NCI-H460 (cell line): ENCODE measurements at places on chromosomes 11 and 22. TPM values are rescaled to one million over a fixed set of nuclear protein-coding genes. Genes with fewer than 3 reads are reported as not detected.

GRCh38 chr22:39514373-39514973 is 5.9 kb upstream of the ATF4 start:
- no peak for DNase-seq

GRCh38 chr11:132137981-132138313 is 767.5 kb downstream of the NTM start:
- DNase-seq: no peak

DNA sequence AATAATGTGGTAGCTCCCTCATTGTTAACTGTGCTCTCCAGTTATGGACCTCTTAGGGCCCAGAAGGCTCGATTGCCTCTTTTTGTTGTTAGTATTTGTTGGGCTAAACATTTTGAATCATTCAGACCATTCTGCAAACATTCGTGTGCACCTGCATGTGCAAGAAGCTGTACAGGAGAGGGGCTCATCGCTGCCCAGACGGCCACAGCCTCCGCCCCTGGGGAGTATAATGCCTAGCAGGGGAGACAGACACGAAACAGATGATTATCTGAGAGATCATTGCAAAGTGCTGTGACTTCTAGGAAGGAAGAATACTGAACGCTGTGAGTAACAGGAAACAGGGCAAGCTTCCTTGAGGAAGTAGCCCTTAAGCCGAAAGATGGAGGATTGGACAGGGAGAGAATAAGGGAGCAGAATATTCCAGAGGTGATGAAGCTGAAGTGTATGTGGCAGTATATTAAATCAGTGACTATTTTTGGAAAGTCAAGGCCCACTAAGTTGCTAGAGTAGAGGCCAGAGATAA is 123.3 kb upstream of the RASSF10 start:
- DNase-seq: no peak

- DNase-seq: no peak
These were observed 26.6 kb upstream of the XBP1 start for GRCh38 chr22:28826921-28827320.

BTBD18 gene
- total RNA-seq: not detected in 2 replicates

LYVE1 gene
- total RNA-seq: not detected in 2 replicates

DNA sequence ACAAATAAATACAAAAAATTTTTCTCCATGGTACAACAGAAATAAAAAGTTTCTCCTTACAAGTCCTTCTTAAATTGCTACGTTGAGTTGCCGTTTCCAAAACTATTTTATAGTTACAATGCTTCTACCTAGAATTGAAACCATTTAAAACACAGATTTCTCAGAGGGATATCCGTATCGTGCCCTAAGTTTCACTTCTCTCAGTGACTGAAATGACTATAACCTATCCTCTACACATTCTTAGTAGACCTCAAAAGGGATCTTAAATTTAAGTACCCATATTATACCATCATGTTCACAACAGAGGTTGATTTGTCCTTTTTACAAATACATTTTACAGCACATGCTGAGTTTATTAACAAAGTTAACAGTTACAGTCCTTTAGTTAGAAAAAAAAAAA is 44.1 kb downstream of the USP28 start:
- no peak for DNase-seq

- no peak for DNase-seq
These were observed 51.3 kb upstream of the CD44 start for GRCh38 chr11:35087648-35088047.

CNTF gene
- total RNA-seq: 0.72 and 1.3 TPM in 2 replicates

- DNase-seq: no peak
These were observed 62.3 kb downstream of the IGLL5 start for GRCh38 chr22:22949953-22950352.

DNA sequence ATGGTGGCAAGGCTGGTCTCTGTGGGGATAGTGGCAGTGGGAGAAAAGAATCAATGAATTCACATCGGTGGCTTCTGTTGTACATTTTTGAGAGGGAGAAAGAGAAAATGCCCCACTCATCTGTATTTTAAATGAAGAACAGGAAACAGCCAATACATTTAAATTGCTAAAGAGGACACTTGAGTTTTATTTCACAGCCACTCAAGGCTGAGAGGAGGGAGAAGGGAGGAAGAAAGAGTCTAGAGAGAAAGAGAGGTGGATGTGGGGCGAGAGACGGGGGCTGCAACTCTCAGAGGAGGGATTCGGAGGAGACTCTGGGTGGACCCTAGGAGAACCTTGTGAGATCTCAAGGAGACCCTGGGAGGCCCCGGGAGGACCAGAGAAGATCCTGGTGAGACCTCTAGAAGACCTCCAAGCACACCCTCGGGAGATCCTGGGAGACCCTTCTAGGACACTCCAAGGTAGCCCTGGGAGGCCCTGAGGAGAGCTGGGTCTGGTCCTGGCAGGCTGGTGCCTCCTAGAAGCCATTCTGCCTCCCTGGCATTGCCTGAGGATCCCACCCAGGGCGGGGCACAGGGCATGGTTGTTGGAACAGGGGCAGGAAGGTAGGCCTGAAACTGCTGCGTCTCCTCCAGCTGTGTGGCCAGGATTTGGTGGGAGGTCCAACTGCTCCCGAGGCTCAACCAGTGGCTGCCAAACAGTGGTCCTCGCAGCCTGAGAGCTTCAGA is 91.0 kb upstream of the SHISAL1 start:
- DNase-seq: no peak

DNA sequence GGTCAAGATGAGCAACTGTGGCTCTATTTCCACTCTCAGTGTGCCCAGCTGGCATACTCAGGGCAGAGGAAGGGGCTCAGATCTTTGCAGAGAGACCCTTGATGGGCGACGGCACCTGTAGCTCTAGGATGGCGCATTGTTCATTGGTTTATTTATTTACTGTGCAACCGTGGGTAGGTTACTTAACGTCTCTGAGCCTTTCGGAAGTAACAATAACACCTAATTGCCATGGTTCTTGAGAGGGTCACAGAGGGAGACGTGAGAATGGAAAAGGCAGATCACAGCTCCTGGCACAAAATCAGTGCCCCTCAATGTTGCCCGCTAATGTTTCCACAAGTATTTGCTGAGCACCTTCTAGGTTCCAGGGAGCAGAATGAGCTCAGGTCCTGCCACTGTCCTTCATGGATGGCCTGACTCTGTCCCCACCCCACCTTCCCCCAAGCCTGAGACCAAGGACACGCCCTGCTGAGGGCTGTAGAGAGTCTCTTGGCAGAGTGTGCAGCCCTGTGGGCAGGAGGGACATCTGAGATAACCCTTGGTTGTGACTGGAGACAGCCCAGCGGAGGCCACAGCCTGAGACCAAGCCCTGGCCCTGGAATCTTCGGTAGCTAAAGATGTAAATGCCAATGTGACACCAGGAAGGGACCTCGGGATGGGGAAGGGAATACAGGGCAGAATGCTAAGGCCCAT is 780 bp upstream of the ALDH3B2 start:
- DNase-seq: no peak
